Effector CD8-positive, alpha-beta T cell (primary cell): ENCODE measurements at places on chromosomes 12 and 14.

- DNase-seq: no peak
Observed at GRCh38 chr12:74906224-74906623, 303.4 kb downstream of the KCNC2 start.

- DNase-seq: no peak
Observed at GRCh38 chr12:13337791-13338190, 141.3 kb downstream of the EMP1 start.

- DNase-seq: no peak
Observed at GRCh38 chr12:104588921-104589590, 132.3 kb downstream of the CHST11 start.

- DNase-seq: no peak
Observed at GRCh38 chr14:106530423-106531107, 1004.2 kb downstream of the TMEM121 start.

DNA sequence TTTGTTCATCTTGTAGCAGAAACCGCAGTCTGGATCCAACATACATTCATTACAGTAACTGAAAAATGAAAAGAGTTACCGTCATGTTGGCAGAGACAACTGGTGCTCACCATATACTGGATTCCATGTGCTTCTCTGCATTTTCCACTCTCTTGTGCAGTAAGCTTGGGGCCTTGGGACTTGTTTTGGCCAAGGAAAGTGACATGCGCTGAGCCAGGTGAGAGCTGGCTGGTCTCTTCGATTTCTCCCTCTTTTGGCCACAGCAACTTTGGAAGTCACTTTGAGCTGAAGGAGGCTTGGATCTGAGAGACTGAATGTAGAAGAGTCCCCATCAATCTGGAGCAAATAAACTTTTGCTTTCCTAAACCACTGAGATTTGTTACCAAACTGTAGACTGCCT lies 210.6 kb upstream of the ABCD2 start:
- no peak for DNase-seq

DNA sequence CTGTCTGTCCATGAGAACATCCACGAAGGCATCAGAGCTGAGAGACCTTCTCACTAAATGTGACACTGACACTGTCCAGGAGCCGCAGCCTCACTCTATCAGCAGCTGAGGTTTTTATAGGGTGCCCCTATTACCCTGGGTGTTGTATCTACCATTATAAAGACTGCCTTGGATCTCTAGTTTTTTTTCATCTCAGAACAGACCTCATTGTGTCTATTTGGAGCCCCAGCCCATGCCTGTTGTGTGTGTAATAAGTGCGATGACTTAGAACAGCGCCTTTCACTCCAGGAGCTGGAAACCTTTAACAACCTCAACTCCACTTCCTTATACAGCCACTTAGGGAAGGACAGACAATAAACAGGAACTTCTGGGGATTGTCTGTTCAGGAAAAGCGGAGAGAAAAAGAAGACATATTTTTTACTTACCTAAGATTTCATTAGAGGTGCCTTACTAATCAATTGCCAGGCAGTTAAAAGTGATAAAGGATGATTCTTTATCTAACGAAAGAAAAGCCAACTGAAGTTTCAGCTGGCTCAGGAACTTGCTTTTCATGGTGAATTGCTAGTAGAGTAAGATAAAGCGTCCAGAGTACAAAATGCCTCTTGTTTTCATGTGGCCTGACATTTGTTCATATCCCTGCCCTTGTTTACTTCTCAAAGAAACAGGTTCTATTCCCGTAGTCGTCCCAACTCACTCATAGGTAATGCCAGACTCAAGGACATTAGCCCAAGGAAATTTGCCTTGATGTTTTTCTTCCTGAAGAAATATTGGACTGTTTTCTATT lies 420.6 kb downstream of the RAD51B start:
- no peak for DNase-seq

DNA sequence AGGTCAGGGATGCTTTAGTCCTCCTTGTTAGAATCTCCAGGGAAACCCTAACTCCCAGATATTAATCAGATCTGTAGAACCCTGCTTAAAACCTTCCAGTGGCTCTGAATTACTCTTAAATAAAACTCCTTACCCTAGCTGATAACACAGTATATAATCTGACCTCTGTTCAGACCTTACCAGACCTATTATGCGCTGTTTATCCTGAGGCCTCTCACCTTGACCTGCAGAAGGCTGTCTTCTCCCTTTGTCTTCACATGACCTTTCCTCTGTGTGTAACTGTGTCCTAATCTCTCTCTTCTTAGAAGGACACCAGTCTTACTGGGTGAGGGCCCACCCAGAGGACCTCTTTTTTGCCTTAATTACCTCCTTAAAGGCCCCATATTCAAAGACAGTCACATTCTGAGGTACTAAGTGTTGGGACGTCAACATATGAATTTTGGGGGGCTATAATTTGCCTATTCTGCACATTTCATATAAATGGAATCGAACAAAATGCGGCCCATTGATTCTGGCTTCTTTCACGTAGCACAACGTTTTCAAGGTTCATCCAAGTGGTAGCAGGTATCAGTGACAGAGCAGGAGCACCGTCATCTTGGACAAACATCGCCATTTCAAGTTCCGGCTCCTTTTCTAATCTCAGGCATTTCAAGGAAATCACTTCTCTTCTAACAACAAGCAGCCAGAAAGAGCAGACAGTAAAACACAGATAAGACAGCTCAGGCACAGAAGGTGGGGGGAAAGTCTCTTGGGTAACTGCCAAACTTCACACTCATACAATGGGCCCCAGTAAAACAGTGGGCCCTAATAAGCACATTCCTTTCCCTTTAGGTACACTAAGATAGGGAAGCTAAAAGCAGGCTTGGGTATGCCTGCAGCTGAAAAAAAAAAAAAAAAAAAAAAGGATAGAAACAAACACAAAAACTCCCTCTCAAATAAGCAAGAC lies 200.2 kb upstream of the NUDT4 start:
- DNase-seq: no peak

- DNase-seq: no peak
Observed at GRCh38 chr12:22700106-22700505, 75.1 kb downstream of the ETNK1 start.

DNA sequence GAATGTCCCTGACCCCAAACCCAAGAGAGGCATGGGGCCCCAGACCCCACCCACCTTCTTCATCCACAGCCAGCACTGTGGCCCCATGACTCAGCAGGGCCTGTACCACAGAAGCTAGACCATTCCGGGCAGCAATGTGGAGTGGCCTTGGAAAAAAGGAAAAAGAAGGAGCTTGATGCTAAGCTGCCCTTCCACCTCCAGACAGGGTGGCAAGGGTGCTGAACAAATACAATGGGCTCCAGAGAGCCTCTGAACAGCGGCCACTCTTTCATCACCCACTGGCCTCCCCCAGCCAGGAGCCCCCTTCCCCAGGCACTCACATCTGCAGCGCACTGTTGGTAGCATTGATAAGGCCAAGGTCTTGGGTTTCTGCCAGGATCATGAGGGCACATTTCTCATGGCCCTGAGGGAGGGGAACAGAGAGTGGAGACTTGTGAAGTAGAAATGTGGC lies 13.9 kb downstream of the SLC39A5 start:
- DNase-seq: no peak

GRCh38 chr12:59768031-59768430 lies 172.2 kb downstream of the SLC16A7 start:
- DNase-seq: no peak

GRCh38 chr14:106286697-106287290 lies 760.4 kb downstream of the TMEM121 start:
- no peak for DNase-seq

GRCh38 chr14:28754209-28754985 lies 12.2 kb upstream of the FOXG1 start:
- DNase-seq: no peak

- DNase-seq: no peak
Observed at GRCh38 chr12:23555180-23555824, 394.2 kb downstream of the SOX5 start.

- no peak for DNase-seq
Observed at GRCh38 chr12:112031472-112031871, 18.2 kb downstream of the ERP29 start.

DNA sequence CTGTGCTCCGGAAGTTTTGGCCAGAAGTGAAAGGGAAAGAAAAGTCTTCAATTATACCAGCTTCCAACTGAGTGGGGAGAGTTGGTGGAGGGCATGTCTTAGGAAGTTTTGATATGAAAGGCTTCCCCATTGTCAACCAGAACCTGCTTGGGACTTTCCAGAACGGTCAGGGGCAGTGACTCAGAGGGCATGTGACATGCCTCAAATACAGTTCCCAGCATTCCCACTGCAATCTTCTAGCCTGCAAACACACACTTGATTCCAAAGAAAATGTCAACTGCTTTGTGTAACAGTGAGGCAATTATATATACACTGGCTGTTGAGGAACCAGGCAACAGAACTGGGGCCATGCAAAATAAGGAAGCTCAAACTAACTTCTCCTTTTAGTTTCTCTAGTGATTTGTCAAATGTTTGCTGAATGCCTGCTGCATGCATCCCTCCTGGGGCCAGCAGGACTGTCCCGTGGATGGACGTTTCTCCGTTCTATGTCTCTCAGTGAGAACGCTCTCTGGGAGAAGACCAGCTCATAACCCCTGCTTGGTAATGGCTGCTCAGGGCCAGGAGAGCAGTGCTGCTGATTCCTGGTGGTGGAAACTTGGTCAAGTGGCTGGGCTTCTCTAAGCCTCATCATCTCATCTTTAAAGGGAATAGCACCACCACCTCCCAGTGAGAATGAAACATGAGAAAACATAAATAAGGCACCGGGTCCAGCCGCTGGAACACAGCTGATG lies 18.3 kb downstream of the SLC25A47 start:
- DNase-seq: no peak

GRCh38 chr12:66070378-66071120 lies 60.0 kb downstream of the LLPH start:
- no peak for DNase-seq

DNA sequence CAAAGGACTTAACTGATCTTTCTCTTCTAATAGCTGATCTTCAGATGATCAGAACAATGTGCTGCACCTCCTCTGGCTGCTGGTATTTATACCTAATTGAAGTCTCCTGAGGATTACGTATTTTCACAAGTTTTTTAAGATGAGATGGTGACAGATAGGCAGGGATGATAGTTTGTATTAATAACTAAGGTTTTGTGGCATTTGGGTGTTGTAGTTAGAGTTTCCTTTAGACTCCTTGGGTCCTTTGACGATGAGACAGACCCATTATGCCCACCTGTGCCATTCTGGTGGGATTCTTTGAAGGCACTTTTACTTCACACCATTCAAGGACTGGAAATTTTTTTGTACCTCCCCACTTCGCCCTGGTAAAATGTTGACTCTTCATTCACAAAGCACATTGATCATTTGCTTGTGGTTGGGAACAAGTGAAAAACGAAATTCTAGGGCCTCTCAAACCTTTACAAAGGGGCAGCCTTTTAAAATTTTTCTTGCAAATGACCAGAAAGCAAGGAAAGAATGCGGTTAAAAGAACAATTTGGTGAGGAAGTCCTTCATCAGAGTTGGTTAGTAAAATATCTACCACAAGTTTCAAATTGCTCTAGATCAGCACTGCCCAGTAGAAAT lies at the start of gene IFNG:
TSS of gene IFNG (minus strand) at position 60 of the 624 bp plus-strand sequence. CDS start 125 bp downstream, outside the sequence.
- no peak for DNase-seq

DNA sequence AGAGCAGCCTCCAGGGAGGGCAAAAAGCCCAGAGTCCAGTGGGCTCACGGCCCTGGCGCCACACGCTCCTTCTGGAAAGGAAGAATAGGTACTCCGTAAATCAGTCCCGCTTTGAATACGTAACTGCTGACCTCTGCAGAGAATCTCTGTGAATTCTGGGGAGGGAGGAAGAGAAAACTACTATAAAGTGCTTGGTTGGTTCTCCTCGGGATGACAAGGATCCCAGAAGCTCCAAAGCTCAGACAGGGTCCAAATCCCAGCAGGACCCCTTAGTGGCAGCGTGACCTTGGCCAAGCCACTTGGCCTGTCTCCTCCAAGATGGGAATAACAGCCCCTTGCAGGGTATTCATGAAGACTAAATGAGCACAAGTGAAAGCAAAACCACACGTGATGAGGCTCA lies 31.7 kb downstream of the ANO2 start:
- DNase-seq: no peak

DNA sequence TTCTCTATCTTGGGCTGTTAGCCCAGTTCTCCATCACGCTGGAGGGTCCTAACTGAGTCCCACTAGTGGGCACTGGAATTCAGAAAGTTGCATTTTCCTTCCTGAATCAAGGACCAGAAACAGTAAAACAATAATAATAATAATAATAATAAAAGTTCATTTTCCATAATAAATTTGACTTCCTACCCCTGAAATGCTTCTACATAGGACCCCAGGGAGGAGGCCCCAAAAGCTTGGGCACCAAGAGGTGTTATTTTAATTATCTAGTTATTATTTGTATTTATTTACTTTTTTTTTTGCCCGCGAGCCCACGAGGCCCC lies 12.4 kb downstream of the SCNN1A start:
- no peak for DNase-seq

- no peak for DNase-seq
Observed at GRCh38 chr12:47803191-47803875, 16.4 kb downstream of the HDAC7 start.

DNA sequence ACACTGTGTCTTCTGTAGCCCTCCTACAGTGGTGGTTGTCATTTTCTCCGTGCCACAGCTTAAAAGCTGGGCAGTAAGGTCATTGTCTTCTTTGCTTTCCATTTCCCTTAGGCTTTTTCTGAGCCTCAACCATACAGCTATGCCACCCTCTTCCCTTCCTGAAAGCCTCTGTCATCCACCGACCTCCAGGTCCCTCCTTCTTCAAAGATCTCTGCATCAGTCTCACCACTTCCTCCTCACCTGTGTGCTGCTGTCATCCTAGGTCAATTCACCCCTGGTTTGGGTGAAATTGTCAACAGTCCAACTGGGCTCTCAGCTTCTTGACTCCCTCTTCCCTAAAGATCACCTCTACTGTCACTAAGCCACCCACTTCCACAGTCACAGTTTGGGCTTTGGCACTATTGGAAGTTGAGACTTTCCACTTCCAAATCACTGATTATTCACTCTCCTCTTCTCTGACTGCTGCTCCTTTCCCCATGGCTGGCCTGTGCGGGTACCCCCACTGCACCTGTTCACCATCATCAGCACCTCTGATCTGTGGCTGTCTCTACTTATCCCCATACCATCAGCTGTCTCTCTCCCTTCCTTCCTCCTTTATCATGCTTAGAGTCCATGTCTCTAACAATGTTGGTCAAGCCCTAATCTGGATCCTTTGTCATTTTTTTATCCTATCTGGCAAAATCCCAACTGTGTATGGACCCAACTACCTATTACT lies 15.5 kb upstream of the TSPAN9 start:
- no peak for DNase-seq

GRCh38 chr12:118361092-118361404 lies 11.7 kb downstream of the TAOK3 start:
- no peak for DNase-seq

- DNase-seq: no peak
Observed at GRCh38 chr12:82867762-82868500, 181.2 kb downstream of the TMTC2 start.

- no peak for DNase-seq
Observed at GRCh38 chr12:4278329-4279197, 5.0 kb downstream of the CCND2 start.
